ENCODE measurements at places on chromosomes 1 and 21.
A peak's percentile ranks its signal among the peaks of the same experiment; 100 is the strongest.

- no peak for DNase-seq
Measured at GRCh38 chr1:40210511-40211204, 37.1 kb upstream of the TMCO2 start.

- DNase-seq: no peak
Measured at GRCh38 chr1:25111706-25112105, 120.6 kb downstream of the SYF2 start.

DNA sequence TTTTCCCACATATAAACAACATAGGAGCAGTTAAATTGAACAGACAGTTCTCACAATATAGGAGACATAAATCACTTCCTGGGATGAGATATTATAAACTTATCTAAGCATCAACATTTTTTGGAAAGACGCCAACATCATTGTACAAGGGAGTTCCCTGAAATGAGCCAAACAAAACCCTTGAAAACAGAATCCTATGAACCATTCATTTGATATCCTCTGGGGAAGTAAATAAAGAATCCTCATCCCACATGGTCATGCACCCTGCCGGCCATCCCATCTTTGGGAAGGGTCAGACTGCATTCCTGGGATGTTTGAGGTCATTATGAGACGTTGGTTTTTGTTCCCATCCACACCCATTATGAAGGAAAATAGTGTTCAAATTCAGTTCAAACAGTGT is 111.8 kb upstream of the USP25 start:
- DNase-seq: no peak

- no peak for DNase-seq
Measured at GRCh38 chr1:30840904-30841598, 67.5 kb downstream of the SDC3 start.

DNA sequence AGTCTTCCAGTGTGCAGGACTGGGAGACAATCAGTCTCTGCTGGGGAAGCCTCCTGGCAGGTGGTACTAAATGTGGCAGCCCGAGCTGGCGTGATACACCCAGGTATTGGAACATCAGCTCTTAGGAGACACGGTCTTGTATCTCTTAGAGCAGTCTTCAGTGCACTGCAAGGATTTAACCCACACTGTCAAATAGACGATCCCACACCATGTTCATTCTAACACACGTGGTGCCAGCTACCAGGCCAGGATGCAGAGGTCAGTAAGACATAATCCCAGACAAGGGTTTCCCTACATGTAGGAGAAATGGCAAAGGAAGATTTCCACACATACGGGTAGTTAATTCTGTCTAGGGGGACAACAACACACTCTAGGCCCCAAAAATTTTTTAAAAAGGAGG is 8.7 kb downstream of the TRIM11 start:
- DNase-seq: no peak

DNA sequence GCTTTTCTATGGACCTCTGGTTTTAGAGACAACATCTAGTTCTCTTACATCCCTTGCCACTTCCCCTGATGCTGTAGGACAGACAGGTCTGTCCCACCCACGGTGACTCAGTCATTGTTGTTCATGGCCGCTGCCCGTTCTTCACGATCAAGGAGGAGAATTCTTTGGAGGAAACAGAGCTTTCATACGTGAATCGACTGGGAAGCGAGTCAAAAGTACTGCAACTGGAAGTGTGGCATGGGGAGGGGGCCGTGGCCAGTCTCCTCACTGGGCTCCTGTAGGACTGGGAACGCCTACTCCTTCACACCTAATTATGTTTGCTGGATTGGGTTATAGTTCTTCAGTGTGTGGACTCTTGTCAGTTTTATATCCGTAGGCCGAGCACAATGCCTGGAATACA is 4.4 kb upstream of the SLC37A1 start:
- no peak for DNase-seq

DNA sequence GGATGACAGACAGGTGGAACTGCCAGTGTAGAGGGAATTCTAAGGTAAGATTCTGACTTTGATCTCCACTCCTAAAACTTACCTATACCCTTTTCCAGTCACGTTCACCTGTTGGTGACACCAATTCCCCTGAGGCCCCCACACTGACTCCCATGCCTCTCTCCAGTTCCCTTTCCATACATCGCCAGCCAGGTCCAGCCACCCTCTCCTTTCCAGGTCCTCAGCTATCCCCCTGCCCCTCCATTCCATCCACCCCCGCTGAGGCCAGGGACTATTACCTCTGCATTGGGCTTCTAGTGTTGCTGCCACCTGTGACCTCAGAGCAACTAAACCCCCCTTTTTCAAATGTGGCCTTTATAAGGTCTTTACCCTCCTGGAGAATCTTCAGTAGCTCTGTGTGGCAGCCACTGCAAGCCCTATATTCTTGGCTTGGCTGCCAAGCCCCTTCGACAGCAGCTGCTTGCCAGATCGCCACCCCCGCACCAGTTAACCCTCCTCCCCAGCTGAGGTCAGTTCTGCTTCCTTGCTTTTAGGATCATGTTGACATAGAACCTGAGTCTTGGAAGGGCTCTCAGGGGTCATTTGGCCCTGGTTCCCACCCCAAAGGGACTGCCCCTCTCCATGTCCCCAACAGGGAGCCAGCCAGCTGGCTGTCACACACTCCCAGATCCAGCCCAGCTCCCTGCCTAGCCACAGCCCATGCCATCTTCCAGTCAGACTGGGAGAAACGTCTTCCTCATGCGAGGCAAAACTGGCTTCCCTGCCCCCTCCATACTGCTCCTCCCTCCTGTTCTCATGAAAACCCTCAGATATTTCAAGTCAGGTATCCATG is 14.7 kb downstream of the CSF1 start:
- DNase-seq: no peak

DNA sequence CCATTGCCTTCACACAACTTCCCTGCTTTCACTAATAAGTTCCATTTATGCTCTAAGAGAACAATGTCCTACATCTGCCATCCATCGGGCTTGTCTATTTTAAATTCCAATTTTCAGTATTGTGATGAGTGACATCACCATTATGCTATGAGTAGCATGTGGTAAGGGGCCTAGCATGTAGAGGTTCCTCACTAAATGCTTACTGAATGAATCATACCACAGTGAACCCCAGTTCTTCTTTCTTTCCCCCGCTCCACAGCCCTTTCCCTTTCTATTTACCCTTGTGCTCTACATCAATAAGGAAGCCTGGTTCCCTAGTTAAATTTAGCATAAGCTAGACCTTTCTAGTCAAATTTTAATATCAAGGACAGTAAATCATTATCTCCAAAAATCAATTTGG is 195.0 kb upstream of the RGS18 start:
- no peak for DNase-seq

DNA sequence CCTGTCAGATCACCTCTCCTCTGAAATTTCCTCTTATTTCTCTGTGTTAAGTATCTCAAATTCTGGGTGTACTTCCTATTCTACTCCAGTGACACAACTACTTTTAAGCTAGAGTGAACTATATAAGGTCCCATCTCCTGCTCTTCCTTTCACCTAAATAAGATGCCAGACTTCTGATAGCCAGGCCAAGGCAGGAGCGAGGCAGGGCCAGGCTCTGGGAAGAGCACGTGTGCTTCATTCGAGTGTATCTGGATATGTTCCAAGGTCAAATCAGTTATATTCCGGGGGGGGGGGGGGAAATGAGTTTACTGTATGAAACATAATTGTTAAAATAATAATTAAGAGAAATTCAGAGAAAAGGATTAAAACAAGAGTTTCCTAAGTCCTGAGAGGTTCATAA is 60.1 kb downstream of the LRRC71 start:
- DNase-seq: no peak

GRCh38 chr1:39781349-39781715 is 7.3 kb downstream of the BMP8B start:
- DNase-seq: no peak

- DNase-seq: no peak
Measured at GRCh38 chr1:109294481-109294880, 11.5 kb upstream of the PSRC1 start.

- peak; percentile 37 for DNase-seq
Measured at GRCh38 chr1:107740579-107740978, 224.4 kb downstream of the VAV3 start.

DNA sequence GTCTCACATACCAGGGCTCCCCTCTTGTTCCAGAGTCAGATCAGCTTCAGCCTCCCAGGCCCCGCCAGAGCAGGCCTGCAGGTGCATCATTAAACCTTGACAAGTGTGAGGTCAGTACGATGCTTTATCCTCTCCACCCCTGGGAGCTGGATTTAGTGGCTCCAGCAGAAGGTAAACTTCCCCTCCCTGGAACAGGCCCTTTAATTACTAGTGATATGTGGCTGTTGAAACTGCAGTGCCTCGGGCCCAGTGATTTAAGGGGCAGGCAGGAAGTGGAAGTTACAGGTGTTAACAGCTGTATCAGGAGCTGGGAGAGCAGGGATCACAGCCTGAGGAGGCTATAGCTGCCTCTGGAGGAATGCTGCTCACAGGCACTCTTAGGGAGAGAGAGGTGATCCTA is 132.4 kb upstream of the KLHDC7A start:
- DNase-seq: no peak

- DNase-seq: no peak
Measured at GRCh38 chr1:84722794-84723193, 32.5 kb upstream of the SSX2IP start.

DNA sequence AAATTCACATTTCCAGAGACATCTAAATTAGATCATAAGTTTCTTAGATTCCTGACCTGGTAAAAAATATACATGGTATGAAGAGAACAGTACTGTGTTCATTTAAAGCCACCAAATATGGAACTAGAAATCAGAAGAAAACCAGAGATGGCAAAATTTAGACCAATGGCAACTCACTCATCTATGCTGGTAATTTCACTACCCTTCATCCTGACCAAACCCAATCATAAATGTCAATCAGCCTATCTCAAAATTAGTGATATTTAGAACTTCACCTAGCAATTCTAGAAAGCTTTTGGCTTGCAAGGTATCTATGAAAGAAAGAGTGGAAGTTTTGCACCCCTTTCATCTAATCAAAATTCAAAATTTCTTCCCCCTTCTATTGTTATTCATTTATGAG is 107.7 kb downstream of the NIBAN1 start:
- DNase-seq: no peak

DNA sequence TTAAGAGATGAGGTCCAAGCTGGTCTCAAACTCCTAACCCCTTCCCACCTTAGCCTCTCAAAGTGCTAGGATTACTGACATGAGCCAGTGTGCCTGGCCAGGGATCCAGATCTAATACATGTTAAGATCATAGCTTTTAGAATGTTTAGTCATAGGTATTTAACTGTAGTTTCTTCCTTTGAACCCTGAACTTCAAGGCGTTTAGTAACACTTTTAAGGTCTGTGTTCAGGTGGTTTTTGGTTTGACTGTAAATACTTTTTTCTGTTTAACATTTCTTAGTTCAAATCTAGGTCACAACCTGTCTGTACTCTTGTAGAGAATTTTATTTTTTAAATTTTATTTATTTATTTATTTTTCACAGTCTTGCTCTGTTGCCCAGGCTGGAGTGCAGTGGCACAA is 28.1 kb downstream of the RAP1A start:
- DNase-seq: no peak

GRCh38 chr1:180249725-180250498 is 19.8 kb downstream of the LHX4 start:
- no peak for DNase-seq

GRCh38 chr1:183735069-183735860 is 69.7 kb upstream of the RGL1 start:
- no peak for DNase-seq

DNA sequence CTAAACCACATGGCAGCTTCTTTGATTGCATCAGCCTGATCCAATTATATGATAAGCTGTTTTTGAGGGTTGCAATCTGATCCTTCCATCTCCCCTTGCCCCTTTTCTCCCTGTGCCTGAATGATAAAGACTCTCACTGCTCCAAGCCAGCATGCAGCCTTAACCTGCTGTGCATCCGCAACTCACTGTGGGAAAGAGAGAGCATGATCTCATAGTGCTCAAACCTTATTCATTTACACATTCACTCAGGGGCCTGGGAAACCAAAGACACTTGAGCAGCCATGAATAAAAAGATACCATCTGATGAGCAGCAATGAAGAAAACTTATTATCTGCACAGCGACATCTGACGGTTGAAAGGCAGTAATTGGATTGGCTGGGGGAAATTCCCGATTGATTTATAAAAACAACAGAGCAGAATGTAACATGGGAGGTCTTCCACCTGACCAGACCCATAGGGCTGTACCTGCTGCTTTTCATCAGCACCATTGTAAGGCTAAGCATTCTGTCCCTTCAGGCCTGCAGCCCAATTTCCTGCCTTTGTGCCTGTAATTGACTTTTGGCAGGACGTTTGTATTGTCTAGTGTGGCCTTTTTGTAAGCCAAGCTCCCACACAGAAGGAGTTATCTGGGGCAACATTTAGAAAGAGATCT is 62.5 kb downstream of the KIAA0040 start:
- DNase-seq: peak; percentile 78

DNA sequence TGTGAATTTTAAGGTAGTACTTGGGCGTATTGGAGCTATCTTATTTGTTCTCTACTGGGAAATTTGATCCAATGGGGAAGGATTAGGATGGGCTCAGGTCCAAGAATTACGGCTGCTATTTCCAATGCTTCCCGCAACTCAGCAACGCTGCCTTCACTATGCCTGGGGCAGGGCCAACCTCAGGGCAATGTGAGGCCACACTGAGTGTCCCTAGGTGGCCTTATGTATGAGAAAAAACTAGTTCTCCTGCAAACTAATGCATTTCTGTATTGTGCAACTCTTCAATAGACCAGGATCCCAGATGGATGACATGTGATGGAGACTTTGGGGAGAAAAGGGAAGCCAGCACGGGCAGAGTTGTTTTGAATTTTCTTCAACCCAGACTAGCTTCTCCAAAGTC is 168.1 kb downstream of the DUSP10 start:
- DNase-seq: no peak

DNA sequence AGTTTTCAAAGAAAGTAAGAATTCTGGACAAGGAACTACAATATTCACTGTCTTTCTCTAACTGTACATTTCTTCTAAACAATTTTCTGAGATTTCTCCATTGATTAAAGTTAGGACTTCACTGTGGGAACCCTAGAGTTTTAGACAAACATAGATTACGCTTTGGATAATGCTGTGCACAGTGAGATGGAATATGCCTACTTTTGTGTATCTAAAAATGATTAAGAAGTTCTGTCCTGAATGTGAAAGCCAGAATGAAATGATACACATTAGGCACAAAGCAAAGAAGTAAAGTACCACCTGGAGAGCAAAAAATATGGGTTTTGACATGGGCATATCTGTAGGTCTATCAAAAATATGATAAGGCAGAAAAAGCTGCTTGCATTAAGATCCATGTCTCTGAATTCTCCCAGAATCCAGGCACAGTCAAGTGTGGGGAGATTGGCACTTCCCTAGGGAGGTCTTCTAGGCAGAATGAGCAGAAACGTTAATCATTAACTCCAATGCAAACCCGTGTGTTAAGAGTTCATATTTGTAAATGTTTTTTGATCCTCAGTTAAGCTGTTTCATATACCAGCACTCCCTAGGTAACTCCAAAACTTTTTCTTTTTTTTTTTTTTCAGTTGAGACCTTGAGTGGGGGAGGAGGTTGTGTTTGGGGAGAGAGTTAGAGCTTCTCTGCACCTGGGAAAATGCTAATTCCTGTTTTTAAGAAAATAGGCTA is 467.1 kb downstream of the LMO4 start:
- DNase-seq: no peak

DNA sequence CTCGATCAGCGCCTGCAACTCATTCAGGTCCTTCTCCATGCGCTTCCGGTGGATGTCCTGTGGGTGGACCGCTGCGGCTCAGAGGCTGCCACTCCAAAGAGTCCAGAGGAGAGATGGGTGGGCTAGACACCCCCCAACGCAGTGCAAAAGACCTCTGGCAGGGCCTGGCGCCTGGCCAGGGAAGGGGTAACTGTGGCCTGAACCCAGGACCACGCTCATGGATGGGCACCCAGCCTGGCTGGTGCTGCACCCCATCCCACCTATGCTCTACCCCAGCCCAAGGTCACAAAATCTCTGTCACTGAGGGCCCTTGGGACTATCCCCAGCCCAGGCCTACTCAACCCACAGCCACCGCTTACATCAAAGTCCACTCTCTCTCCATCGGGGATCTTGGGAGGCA is 12.2 kb downstream of the TNNT2 start:
- no peak for DNase-seq

Data from SK-N-DZ (cell line).